ENCODE measurements at places on chromosomes 1 and 21.

DNA sequence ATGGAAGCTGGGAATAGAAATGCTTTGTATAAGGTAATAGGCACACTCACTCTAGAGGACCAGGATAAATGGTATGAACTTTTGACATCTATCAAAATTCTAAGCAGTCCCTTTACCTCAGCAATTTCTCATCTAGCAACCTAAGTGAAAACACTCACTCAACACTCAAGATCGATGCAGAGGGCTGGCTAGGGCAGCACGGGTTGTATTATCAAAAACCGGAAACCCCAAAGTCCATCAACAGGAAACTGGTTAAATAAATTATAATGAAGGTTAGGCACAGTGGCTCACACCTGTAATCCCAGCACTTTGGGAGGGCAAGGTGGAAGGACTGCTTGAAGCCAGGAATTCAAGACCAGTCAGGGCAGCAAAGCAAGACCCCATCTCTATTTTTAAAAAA, 9.4 kb downstream of the USP48 start:
- DNase-seq = no peak

GRCh38 chr1:230276401-230276800, 149.7 kb downstream of the PGBD5 start:
- no peak for DNase-seq

- DNase-seq = peak; percentile 77
Observed at GRCh38 chr1:245056913-245057312, 97.9 kb upstream of the KIF26B start.

GRCh38 chr1:226519716-226520598, 28.6 kb upstream of the STUM start:
- no peak for DNase-seq

DNA sequence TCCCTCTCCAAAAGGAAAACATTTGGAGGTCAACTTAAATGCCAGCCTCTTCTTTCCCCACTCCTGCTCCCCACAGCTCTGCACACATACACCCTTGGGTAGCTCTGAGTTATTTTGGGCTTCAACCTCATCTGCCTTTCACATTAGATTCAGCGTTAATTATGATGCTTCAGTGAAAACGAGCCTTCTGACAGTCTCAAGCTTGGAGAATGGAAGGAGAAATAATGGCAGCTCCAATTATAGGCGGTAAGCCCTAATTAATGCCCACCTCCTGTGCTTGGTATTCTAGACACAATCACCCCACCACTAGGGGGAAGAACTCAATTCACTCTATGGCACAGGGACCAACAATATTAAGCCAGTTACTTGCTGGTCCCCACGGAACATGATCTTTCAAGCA, 397.9 kb downstream of the BRINP2 start:
- DNase-seq = no peak

- no peak for DNase-seq
Observed at GRCh38 chr1:50175719-50176639, 67.3 kb downstream of the ELAVL4 start.

- no peak for DNase-seq
Observed at GRCh38 chr1:67589519-67590233, 95.3 kb upstream of the GADD45A start.

All from suppressor macrophage (primary cell).